Cardiac fibroblast (primary cell): ENCODE measurements at places on chromosomes 11 and 22.

- DNase-seq, result peak; percentile 42
These were observed 1.1 kb upstream of the CD6 start for GRCh38 chr11:60970369-60970774.

DNA sequence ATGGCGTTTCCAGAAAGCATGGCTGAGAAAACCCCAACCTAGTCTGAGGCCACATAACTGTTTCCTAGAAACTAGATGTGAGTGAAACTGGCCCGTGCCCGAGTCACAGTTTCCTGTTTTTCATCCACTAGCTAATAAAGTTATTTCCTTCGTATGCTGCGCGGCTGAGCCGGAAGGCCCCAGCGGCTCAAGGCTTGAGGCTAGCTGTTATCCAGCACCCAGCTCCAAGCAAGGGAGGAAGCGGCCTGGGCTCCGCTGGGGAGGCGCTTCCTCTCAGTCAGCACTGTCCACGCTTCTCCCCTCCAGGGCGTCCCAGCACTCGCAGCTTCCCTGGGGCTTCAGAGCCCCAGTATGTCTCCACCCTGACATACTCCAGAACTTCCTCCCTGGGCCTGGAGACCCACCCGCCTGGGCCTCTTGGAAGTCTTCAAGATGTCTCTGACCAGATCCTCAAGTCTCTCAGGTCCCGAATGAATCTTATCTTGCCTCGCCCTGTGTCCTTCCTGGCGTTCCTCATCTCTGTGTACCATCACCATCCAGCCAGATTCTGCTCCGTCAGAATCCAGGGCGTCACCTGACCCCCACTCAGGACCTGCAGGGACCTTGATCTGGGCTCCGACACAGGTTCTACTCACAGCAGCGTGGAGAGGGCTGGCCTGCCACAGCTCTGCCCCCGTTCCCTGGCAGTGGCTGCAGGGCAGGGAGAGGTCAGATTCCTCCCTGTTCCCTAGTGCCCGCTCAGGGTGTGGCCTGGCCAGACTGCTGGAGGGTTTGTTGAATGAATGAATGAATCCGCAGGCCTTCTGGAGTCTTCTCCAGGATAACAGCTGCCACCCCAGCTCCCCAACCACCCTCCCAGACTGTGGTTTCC, 81.9 kb downstream of the LRRC32 start:
- DNase-seq, result peak; percentile 73

GRCh38 chr11:6203327-6203726, 2.0 kb upstream of the C11orf42 start:
- DNase-seq, result no peak

DNA sequence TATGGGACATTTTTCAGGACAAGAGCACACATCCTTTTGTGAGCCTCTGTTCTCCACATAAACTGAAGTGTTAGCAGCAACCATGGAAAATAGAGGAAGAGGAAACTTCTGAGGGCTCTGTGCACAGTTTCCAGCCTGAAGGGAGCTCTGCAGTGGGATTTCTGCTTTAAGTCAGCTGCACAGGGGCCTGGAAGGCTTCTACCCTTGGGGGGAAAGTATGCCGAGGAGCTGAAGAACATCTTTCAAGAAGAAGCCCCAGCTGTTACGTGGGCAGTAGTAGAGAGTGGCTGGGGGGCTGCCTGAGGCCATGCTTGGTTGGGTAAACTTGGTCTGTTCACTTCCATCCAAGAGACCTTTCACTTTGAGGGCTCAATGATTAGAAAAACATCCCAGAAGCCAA, 82.7 kb upstream of the EED start:
- no peak for DNase-seq

DNA sequence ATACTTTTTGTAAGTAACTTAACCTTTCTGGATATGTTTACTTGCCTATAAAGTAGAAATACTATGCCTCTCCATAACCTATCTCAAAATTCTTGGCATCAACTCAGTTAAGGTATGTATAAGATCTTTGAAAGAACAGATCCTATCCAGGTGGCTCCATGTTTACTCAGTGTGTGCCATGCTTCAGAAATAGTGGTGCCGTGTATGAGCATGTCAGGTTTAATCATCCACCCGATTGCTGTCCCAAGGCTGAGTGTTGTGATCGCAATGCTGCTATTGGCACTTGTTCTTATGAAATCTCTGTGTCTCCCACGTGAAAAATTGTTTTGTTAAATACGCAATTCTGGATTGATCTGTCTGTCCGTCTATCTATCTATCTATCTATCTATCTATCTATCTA, 85.9 kb upstream of the SNX19 start:
- DNase-seq, result no peak

GRCh38 chr22:43237280-43237679, 50.3 kb upstream of the TTLL12 start:
- no peak for DNase-seq
